Adrenal gland (tissue), 19 donors: ENCODE measurements at places on chromosomes 5 and 9. TPM values are rescaled to one million over a fixed set of nuclear protein-coding genes. Genes with fewer than 3 reads are reported as not detected.

The ANKRD31 gene
- 0.13 TPM for polyA plus RNA-seq

The SLC46A2 gene
- polyA plus RNA-seq = 0.40 TPM

The NIPBL gene
- polyA plus RNA-seq = 15.7 TPM

The DMRT3 gene
- polyA plus RNA-seq = 0.07 TPM

The TAF11L10 gene
- not detected for polyA plus RNA-seq

The C5 gene
- 2.3 TPM for polyA plus RNA-seq

The NR6A1 gene
- 0.46 TPM for polyA plus RNA-seq

The SH3RF2 gene
- polyA plus RNA-seq = 3.4 TPM

The FGF18 gene
- polyA plus RNA-seq = 0.88 TPM

DNA sequence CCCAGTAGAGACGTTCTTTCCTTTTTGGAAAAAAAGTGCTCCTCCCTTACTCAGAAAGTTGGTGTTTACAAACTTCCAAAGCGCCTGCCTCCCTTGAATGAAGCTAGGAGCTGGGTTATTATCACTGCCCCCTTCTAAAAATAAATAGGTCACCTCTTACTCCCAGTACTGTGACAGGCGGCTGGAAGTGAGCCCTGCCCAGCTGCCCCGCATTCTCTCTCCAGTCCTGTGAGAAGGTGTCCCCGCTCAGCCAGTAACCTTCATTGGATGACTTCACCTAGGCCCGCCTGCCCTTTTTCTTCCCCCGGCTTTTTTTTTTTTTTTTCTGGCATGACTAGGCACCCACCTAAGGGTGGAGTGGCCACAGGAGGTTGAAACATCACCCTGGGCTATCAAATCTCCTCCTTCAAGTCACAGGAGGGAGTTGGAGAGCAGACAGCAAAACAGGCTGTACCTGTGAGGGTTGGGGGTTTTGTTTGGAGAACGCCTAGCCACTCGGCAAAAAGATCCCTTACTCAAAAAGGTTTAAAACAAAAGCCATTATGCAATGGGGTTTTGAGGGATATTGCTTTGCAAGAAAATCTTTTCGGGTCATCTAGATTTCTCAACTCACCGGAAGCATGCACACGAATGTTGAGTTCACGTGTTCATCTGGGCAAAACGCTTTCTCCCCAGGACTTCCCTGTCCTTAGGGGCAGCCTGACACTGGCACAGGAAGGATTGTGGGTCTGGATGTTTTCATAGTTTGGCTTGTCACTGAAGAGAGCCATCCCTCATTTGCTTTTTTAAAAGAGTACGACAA lies 43.3 kb upstream of the ZNF622 start:
- H3K27ac ChIP-seq = no peak overlapping the region
- no peaks in the 10 kb centered on the region for H3K27me3 ChIP-seq
- no peaks in the 10 kb centered on the region for H3K36me3 ChIP-seq
- DNase-seq = peak; percentile 60

- no peaks in the 10 kb centered on the region for H3K27me3 ChIP-seq
- no peak overlapping the region for H3K4me3 ChIP-seq
- H3K27ac ChIP-seq = no peak overlapping the region
- peaks cover 3% of the 10 kb centered on the region for H3K36me3 ChIP-seq
- H3K4me1 ChIP-seq = no peaks in the 10 kb centered on the region
- DNase-seq = no peak
These were observed 136.3 kb downstream of the MED27 start for GRCh38 chr9:131943351-131943841.

DNA sequence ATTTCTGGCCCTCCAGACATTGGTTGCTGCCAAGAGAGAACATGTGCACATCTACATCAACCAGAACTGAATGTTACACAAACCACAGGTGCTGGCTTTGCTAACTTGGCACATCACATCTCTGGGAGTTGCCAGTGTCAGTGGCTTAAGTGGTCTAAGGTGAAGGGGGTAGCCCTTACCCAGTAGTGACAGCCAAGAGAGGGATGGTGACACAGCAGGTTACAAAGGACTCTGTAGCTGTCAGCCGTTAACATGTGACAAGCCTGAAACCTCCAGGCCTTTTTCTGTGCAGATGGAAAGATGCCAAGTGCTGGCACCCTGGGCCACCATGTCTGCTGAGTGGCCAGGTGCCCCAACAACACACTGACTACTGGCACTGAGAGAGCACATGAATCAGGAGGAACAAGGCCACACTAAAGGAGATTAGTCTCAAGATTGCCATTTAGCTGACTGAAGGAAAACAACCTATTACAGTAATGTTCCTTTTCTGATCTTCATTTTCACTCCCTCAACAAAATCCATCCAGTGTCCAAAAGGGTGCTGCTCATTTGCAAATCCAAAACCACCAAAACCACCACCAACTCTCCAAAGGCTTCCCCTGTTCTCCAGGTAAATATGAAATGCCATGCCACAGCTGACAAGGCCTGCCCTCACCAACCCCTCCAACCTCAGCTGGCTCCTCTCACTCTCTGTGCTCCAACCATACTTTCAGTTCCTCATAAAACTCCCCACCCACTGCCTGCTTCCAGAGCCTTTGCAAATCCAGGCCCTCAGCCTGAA lies 20.2 kb downstream of the SIL1 start:
- peak overlapping the region; percentile 64 for H3K27ac ChIP-seq
- no peaks in the 10 kb centered on the region for H3K27me3 ChIP-seq
- DNase-seq = peak; percentile 67
- H3K36me3 ChIP-seq = no peaks in the 10 kb centered on the region
- H3K4me3 ChIP-seq = no peak overlapping the region

DNA sequence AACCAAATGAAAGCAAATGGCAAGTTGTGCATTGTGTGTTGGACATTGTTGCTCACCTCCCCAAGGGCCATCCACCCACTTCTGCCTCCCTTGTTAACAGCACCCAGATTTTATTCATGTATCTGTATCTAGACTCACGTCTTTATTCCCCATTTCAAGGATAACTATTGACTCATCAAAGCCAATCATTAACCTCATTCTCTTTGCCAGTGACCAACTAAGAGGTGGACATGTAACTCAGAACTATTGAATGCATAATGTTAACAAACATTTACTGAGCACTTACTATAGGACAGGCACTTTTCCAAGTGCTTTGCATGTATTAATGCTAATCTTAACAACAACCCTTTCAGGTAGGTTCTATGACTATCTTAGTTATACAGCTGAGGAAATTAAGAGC lies 45.2 kb upstream of the SMARCA2 start:
- no peaks in the 10 kb centered on the region for H3K4me1 ChIP-seq
- no peak overlapping the region for H3K27ac ChIP-seq
